Stimulated activated CD4-positive, alpha-beta T cell treated with anti-CD3 and anti-CD28 coated beads, Interleukin-4, amount 100 ng/mL, for 48 hours (primary cell): ENCODE measurements at places on chromosomes 12 and 14.

DNA sequence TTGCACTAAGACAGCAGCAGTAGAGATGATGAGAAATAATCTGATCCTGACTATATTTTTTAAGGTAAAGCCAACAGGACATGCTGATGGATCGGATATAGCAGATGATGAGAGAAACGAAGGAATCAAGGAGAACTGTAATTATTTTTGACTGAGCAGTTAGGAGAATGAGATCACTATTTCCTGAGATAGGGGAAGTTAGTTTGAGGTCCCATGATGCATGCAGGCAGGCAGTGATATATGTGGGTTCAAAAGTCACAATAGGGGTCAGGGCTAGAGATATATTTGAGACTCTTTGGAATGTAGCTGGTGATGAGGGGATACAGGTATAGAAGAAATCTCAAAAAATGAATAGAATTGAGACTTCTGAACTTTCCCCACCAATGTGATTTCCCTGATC lies 107.6 kb downstream of the GTF2A1 start:
- no peak for DNase-seq

GRCh38 chr14:78805570-78805969 lies 635.4 kb downstream of the NRXN3 start:
- DNase-seq: no peak

DNA sequence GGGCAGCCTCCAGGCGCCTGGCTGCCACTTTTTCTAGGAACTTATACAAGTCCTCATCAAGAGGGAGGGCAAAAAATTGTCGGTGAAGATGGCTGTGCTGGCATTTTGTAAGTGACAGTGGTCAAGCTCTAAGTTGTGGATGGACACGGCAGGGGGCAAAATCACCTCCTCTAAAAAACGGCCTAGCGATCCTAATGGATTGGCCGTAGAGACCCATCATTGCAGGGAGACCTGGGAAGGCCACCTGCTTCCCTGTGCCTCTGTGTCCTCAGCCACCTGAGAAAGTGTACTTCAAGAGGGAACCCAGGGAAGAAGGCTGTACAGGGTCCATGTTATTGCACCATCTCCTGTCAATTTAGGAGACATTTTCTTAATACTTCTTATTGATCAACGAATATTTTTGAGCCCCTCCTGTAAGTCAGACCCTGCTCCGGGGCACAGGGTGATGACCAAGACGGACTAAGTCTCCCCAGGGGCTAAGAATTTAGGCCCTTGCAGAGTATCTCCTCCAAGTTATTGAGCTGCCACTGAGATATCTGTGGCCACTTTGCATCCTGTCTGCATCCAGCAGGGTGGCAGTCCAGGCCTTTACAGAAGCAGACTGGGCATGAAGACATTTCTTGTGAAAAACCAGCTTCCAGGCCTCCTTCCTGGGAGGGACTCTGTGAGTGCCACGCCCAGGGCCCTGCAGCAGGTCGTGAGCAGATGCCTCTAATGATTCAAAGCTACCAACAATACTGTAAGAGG lies 40.5 kb downstream of the PSMA6 start:
- DNase-seq: peak; percentile 47

DNA sequence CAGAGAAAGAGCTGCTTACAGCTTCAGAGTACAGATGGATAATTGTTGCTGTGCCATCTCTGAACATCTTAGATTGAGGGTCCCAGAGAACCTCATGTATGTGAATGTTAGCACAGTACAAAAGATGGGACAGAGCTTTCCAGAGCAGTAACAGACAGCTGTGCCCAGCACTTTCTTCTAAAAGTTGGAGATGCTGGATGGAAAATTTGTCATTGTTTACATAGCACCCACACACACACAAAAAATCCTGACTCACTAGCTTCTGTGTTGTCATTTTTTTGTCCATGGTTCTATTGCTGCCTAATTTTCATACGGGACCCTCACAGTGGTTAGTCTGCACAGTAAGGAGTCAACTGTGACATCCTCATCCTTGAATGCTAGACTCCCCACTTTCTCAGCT lies 374.7 kb downstream of the DIO2 start:
- no peak for DNase-seq

GRCh38 chr12:116454950-116455447 lies 104.2 kb upstream of the MAP1LC3B2 start:
- no peak for DNase-seq

DNA sequence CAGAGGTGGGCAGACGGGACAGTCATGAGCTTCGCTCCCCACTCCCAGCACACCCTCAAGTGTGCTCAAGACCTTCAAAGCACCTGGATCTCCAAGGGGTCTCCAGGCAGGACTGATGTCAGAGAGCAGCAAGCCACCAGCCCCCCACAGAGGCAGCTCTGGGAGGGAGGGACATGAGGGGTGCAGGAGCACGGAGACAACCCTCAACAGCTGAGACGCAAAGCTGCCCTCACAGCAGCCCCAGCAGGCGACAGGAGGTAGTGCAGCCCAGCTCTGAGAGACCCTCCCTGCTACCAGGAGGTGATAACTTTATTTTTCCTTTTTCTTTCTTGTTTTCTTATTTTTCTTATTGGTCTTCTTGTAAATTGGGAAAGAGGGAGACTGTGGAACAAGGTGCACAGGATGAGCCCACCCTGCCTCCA lies 17.9 kb downstream of the SIVA1 start:
- peak; percentile 23 for DNase-seq
